ENCODE measurements at places on chromosomes 3 and 15.

DNA sequence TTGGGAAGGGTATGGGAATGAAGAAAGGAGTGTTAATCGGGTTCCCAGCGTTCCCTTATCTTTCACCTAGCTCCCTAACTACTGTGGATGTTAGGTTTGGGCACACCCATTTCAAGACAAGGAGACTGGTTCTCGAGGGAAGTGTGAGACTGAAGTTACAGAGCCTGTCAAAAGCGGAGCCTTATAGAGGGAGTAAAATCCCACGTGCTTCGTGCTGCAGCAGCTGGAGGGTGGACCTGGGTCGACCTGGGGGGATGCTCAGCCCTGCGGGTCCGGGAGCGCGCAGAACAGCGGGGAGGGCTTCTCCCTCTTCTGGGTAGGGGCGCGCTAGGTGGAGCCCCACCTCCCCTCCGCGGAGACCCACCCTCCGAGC is 314 bp upstream of the TMED3 start:
- DNase-seq = no peak

- DNase-seq = no peak
Observed at GRCh38 chr15:69275074-69275670, 23.5 kb upstream of the PAQR5 start.

GRCh38 chr15:97998307-97999071 is 38.0 kb downstream of the ARRDC4 start:
- DNase-seq = no peak

GRCh38 chr3:97882975-97883598 is 61.3 kb downstream of the CRYBG3 start:
- no peak for DNase-seq

DNA sequence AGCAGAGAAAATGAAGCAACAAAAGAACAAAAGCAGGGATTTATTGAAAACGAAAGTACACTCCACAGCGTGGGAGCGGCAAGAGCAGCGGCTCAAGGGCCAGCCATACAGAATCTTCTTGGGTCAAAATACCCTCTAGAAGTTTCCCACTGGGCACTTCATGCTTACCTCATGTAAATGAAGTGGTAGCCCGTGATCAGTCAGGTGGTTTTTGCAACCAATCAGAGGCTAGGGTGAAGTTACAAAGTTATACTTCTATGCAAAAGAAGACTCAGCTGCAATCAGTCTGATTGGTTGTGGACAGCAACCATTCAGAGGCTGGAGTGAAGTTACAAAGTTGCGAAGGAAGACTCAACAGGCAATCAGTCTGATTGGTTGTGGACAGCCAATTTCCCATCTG is 37.8 kb upstream of the TRH start:
- DNase-seq = no peak

DNA sequence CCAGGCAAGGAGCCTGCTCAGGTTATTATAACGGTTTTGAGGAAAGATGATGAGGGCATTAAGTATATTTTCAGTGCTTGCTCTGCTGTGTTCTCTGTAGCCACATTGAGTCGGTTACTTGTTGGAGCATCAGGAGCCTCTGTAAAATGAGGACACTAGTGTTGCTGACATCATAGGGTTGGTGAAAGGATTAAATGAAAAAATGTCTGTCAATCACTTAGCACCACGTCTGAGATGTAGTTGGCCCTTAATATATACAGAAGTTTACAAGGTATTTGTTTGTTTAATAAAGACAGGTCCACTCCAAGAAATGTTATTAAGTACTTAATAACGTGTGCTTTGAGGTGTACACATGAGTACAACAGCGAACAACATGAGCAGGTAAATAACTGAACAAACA is 735 bp upstream of the SLC25A26 start:
- no peak for DNase-seq

DNA sequence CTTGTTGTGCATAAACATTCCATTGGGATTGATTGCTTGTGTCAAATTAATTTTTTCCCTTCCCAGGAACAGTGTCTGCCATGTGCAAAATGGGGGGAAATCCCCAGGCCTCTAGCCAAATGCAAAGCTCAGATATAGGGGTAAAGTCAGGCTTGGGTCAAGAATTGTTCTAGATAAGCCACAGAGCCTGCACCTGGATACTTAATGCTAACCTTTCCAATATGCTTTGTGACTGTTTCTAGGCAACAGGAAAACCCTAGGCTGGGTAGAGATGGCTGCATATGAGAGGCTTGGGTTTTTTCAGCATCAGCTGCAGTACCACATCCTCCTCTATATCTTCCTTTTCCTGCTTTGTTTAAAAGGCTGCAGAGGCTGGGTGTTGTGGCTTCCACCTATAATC is 61.9 kb upstream of the ROPN1 start:
- no peak for DNase-seq

- no peak for DNase-seq
Observed at GRCh38 chr15:59550530-59550929, 61.1 kb upstream of the GCNT3 start.

DNA sequence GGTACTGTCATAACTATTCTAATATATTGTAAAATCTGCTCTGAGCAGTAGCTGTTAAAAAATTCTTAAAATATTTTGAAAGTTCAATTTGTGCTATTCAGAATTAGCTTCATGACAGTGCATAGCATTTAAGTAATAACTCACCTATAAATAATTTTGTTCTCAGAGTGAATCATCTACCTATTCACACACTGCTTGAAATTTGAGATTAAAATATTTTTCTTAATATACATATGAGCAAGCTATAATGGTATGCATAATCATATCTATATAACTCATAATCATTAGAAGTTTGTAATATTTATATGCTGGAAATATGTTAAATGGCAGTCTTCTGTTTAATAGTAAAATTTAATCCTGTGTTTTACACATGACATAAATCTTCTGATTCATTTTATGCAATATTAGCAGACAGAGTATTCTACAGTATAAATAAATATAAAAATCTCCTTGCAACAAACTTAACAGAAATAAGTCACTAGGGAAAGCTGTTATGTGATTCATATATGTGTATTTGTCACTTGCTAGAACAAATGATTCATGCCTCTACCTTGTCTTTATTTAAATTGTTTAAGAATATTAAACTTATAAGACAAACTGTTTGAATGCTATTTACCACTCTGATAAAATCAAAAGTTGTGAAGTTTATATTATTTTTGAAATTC is 710.8 kb downstream of the PLOD2 start:
- no peak for DNase-seq

DNA sequence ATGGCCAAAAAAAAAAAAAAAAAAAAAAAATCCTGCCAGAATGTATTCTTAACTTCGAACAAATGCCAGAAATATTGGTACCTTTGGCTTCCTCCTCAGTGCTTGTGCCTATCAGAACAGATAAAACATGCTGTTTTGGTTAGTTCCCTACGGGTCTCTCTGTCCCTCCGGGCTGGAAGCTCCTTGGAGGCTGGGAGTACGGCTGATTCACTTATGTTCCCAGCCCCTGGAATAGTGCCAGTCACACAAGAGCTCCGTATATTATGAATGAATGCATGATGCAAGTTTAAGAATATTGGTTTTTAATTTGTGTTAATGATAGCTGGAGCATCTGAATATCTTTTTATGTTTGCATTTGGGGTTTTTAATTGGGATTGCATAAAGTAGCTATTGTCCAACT is 44.0 kb downstream of the NR2F2 start:
- DNase-seq = no peak

GRCh38 chr3:13497386-13497785 is 17.3 kb downstream of the HDAC11 start:
- no peak for DNase-seq

DNA sequence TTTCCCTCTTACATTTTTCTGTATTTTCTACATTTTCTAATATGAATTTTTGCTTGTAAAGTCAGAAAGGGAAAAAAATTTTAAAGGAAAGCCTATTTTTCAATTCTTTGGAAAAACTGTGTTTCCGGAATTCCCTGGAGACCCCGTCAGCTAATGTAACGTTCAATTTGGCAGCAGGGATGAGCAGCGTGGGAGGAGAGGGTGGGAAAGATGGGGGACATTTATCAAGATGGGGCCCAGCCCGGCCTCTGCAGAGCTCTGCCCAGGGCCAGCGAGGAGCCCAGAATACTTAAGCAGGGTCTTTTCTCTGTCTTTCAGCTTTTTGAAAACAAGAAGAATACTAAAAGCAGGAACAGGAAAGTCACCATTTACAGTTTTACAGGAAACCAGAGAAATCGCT is 129.0 kb downstream of the LRRK1 start:
- no peak for DNase-seq

DNA sequence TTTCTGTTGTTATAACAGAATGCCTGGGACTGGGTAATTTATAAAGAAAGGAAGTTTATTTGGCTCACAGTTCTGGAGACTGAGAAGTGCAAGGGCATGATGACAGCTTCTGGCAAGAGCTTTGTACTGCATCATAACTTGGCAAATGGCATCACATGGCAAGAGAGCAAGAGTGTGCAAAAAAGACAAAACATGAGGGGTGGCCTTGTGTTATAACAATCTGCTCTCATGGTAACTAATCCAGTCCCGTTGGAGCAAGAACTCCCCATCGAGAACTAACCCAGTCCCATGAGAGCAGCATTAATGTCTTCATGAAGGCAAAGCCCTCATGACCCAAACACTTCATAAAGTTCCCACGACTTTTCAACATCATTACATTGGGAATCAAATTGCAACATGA is 23.2 kb downstream of the SCN11A start:
- no peak for DNase-seq

GRCh38 chr15:72233769-72234168 is 2.8 kb upstream of the PKM start:
- DNase-seq = no peak

- no peak for DNase-seq
Observed at GRCh38 chr3:64223791-64224745, 1.2 kb downstream of the PRICKLE2 start.

- no peak for DNase-seq
Observed at GRCh38 chr3:185134509-185134908, 18.4 kb downstream of the C3orf70 start.

- no peak for DNase-seq
Observed at GRCh38 chr3:179045719-179046402, 25.7 kb downstream of the ZMAT3 start.

DNA sequence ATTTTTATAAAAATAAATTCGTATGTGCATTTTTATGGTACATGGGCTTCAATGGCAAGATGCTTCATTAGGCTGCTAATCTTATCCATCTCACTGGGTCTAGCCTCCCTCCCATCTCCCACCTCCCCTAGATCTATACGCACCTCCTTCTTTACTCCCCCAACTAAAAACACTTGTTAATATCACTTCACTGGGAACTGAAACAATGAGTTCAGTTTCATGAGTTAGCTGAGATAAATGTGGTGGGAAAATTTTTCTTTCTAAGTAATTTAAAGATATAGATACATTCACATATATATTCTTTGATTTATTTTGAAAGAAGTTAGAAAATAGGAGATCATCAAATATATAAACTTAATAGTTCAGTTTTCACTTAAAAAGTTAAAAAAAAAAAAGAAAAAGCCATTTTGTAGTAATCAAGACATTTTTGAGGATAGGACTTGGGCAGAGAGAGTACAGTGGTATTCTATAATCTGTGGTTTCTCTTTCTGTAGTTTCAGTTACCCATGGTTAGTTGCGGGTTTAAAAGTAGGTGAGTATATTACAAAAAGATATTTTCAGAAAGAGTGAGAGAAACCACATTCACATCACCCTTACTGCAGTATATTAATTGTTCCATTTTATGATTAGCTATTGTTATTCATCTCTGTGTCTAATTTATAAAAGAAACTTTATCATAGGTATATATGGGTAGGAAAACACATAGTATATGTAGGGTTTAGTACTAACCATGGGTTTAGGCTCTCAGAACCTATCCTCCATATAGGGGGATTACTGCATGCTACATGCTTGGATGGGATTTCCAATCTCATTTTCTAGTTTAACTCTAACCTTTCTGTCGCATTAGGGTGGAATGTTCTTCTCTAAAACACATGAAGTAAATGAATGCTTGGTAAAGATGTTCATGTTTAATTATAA is 316.0 kb upstream of the CBLB start:
- no peak for DNase-seq

DNA sequence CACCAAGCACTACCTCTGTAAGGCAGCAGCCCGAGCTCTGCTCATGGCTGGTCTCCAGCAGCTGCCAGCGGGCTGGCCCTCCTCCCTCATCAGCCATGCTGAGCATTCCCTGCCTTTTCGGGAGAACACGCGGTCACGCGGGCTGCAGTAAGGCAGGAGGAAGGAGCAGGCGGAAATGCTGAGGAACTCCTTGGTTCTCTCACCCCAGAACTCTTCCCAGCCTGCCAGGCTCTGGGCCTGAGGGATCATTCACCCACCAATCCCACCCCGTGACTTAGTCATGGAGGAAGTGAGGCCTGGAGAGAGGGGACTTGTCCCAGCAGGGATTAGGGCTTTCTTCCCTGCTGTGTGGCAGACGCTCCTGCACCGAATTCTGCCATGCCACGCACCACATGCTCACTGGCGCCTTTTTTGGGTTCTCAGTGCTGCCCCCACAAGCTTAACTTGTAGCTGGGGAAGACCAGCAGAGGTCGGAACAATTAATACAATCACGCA is 42.9 kb upstream of the RPL32 start:
- no peak for DNase-seq

DNA sequence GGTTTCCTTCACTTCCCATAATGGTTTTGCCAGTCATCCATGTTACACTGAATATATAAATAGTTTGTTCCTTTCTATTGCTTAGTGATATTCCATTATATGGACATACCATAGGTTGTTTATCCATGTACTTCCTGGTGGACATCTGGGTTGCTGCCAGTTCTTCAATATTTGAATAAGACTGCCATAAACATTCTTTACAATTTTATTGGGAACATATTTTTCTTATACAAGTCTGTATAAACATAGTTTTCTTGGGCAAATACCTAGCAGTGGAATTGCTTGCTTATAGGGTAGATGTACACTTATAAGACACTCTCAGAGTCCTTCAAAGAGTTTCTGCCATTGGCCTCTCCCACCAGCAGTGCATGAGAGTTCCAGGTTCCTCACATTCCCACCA is 231.4 kb downstream of the OPA1 start:
- no peak for DNase-seq

- no peak for DNase-seq
Observed at GRCh38 chr3:128950223-128950938, 43.5 kb downstream of the CFAP92 start.

All from BJ (cell line).